ENCODE measurements at places on chromosomes 4 and X.

- DNase-seq, result peak; percentile 83
Measured at GRCh38 chrX:84729809-84730208, 227.6 kb upstream of the HDX start.

DNA sequence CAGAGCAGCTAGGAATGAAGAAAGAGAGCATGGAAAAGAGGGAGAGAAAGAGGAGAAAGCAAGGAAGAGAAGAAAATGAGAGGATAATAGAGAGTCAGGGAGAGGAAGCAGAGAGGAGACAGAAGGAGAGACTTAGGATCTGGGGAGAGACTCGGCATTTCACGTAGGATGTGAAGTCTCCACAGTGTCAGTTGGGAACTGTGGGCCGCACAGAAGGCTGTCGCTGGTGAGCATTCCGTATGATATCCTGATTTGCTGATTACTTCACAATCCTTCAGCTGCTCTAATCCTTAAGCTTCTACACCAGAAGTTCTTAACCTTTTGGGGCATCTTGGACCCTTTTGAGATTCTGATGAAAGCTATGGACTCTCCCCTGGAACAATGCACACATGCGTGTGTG, 14.0 kb downstream of the NLGN3 start:
- DNase-seq, result no peak

DNA sequence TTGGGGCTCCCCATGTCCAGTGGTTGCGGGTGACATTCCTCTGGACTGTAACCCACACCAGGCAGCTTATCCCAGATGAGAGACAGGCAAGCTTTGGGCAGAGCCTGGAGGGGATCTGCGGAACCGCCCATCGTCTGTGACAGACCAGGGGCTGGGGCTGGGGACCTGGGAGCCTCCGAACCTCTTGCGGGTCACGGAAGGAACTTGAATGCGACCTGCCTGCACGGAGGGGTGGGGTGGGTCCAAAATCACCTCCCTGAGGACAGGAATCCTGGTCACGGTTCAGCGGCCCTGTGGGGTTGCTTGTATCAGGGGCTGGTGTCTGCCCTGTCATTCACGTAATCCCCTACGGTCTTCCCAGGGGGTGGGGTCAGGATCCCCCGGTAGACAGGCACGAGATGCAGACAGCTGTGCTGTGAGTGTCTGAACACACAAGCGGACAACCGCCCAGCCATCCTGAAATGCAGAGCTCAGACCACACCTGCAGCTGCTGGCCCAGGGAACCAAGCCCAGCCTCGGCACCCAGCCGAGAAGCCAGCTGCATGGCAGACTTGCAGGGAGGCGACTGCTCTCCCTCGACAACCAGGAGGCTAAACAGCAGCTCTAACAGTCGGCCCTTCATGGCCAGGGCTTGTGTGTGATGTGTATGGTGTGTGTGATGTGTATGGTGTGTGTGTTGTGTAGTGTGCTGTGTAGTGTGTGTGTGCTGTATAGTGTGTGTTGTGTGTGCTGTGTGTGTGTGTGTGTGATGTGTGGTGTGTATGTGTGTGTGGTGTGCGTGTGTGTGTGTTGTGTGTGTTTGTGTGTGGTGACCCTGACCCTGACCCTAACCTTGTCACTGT, 105.9 kb upstream of the ADRA2C start:
- DNase-seq, result peak; percentile 31

- no peak for DNase-seq
Measured at GRCh38 chr4:102180046-102180445, 165.2 kb downstream of the SLC39A8 start.

GRCh38 chr4:39825090-39825489, 127.2 kb downstream of the UBE2K start:
- DNase-seq, result no peak

GRCh38 chr4:40334591-40335524, at the start of gene CHRNA9:
Gene CHRNA9 (plus strand): TSS chr4:40335333. CDS start chr4:40335468, 135 bp downstream.
- no peak for DNase-seq

DNA sequence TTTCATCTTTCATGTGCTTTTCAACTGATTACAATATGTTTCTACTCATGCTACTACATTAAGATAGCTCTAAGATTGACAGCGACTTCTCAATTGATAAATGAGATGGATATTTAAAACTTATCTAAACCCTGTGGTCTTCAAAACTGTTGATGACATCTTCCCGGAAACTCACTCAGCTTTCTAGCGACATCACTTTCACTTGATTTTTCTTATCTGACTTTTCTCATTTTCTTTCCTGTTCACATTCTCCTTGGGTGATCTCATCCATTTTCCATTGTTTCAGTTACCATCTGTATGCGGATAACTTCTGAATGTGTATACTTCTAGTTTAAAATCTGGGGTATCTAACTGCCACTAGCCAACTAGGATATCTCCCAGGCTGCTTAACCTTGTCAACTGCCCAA, 3.1 kb downstream of the POLR2B start:
- DNase-seq, result no peak

GRCh38 chr4:108959491-108959890, 196.6 kb upstream of the ETNPPL start:
- DNase-seq, result no peak

DNA sequence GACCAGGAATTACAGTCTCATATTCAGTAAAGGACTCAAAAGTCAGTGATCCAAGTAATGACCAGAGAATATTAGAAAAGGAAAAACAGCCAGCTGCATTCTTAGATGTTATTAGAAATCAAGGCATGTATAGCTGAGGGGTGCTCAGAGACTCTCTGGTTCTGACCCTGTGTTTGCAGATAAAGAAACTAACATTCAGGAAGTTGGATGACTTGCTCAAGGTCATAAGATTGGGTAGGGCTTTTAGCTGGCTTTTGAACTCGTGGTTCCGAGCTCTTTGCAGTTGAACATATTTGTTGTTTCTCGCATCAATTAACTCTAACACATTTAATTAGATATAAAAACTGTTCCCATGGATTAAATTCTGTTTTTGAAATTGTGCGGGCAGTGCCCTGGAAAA, 62.5 kb upstream of the ENPP6 start:
- no peak for DNase-seq

DNA sequence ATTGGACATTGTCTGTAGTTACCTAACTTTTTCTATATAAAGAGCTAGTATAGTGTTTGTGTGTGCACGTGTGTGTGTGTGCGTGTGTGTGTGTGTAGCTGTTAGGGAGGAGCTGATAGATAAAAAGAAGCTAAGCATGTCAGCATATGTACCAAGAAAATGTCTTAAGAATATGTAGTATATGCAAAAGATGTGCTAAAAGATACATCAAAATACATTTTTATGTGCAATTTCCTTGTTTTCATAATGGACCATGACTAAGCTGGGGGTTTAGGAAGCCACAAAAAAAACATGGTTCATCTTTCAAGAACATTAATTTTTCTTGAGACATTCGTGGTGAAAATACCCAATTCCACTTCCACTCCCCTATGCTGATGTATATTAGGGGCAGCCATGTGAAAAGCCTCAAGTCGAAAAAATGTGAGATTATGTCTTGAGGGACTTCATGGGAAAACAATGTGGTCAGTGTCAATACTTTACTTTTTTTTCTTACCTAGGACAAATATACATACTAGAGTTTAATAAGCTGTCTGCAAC, 1599.7 kb downstream of the ARAP2 start:
- DNase-seq, result no peak

- peak; percentile 45 for DNase-seq
Measured at GRCh38 chr4:141346144-141346543, 125.4 kb downstream of the ZNF330 start.

GRCh38 chr4:4200624-4201023, 26.1 kb downstream of the OTOP1 start:
- DNase-seq, result no peak

GRCh38 chrX:40104630-40104984, 6.8 kb upstream of the BCOR start:
- DNase-seq, result peak; percentile 50

DNA sequence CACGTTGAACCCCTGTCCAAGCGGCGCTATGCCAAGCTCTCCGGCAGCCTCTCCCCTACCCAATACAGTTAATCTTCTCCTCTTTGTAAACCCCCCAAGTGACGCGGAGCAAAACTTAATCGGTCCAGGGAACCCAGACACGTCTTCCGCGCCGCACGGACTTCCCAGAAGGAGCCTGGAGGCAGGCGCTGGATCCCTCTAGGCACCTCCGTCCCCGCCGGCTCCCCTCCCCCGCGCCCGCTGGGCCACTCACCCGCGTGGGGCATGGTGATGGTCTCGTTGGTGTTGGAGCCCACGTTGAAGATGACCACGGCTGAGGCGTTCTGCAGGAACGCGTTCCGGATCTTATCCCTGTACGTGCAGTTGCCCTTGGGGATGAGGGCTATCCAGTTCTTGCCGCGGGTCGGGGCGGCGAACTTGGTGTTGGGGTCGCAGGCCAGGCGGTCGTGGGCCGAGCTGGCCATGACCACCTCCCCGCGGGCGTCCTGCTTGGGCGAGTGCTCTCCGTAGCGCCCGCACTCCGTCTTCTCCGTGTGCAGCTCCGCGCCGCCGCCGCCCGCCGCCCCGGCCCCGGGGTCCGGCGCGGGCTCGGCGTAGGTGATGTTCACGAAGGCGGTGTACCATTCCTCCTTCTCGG, 1.1 kb downstream of the RNF150 start:
- no peak for DNase-seq

- no peak for DNase-seq
Measured at GRCh38 chr4:120052856-120053255, 13.8 kb downstream of the MAD2L1 start.

DNA sequence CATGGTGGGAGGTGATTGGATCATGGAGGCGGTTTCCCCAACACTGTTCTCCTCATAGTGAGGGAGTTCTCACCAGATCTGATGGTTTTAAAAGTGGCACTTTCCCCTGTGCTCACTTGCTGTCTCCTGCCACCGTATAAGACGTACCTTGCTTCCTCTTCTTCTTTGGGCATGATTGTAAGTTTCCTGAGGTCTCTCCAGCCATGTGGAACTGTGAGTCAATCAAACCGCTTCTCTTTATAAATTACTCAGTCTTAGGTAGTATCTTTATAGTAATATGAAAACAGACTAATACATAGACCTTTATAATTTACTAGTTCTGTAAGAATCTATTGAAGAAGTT, 82.5 kb upstream of the PITX2 start:
- no peak for DNase-seq

- DNase-seq, result no peak
Measured at GRCh38 chrX:11566173-11566572, 99.5 kb downstream of the ARHGAP6 start.

DNA sequence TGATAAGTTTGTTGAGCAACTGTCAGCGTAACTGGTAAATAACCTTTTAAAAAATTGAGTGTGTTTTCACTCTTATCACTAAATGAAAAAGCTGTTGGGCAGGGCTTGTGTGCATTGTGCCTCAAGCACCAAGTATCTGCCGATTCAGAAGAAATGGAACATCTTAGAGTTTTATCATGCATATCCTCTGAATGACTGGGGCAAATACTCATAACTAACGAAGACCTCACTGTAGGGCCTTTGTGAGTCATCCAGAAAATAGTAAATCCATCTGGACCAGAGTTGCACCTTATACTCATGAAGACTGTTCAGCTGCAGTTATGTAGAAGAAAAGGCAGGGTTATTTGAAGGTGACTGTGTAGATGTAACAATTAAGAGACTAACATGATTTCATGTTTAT, 222.1 kb downstream of the CAMK2D start:
- no peak for DNase-seq

GRCh38 chr4:26942871-26943270, 82.2 kb downstream of the STIM2 start:
- DNase-seq, result no peak

DNA sequence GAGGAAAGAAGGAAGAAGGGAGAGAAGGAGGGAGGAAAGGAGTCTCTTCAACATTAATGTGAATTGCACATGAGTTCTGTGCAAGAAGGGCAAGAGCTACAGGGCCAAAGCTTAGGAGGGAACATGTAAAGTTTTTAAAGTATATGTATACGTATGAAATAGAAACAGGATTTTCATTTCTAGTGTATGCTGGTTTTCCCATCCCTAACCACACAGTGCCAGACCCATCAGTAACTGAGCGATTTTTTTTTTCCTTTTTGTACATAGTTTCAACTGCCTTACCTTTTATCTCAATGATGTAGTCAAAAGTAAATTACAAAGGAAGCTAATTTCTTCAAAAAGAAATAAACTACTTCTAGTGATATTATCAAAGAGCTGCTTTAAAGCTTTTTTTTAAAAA, 157.6 kb downstream of the SH3KBP1 start:
- no peak for DNase-seq

GRCh38 chr4:22988526-22988925, 295.8 kb downstream of the GBA3 start:
- DNase-seq, result no peak

GRCh38 chrX:24113181-24113580, 36.3 kb upstream of the ZFX start:
- no peak for DNase-seq

DNA sequence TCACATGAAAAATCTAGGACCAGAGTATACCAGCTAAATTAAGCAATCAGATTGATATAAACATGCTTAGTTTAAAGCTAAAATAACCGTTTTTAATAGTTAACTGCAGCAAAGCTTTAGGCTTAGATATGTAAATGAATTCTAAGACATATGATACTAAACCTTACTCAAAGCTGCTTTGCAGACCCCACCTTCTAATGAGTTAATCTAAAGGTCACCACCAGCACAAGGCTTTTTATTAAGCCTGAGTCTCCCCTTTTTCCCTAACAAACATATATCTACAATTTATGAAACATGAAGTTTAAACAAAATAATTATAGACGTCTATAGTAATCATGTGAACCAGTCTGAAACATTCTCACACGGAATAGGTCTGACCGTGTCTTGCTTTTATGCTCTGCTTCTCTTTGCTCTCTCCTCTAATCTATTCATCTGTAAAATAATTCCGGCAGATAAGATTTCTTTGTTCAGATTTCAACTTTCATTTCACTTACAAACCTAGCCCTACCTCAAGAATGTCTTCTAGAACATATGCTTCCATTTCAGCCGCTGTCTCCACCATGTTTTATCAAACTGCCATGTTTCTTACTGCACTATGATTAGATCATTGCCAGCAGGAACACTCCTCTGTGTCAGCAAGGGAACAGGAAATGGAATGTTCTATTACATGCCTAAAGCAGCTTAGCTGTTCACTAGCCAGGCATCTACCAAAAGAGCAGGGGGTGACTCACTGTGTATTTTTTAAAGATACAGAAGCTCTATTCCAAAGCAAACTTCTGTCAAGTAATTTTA, 35.9 kb downstream of the ANKRD17 start:
- DNase-seq, result peak; percentile 86

DNA sequence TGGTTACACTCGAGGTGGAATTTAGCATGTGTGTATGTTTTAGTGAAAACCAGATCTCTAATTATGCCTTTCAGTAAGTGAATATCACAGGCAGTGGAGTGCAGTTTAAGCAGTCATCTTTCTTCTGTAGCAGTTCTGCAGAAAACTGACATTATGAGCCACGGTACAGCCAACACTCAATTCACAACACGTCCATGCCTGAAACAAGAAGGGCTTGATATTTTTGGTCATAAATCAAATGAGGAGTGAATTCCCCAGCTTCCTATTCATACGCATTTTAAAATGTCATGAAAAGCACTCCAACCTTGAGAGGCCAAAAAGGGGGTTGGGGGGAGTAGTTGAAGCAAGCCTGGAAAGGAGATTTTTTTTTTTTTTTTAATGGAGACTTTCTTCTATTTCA, 316.7 kb downstream of the ARHGAP10 start:
- no peak for DNase-seq

GRCh38 chrX:113512700-113513395, 672.2 kb upstream of the AMOT start:
- no peak for DNase-seq

GRCh38 chr4:64156253-64156652, 253.0 kb downstream of the TECRL start:
- no peak for DNase-seq

- no peak for DNase-seq
Measured at GRCh38 chr4:169030562-169030982, 20.5 kb upstream of the CBR4 start.
